T-helper 2 cell treated with Interferon-gamma antibody and Interleukin-4, amounts not matched to agents 5 μg/mL and 100 μg/mL, for 36 hours (primary cell): ENCODE measurements at places on chromosomes 13 and 19.

- DNase-seq = peak; percentile 15
Measured at GRCh38 chr13:46728777-46729176, 68.2 kb downstream of the ESD start.

DNA sequence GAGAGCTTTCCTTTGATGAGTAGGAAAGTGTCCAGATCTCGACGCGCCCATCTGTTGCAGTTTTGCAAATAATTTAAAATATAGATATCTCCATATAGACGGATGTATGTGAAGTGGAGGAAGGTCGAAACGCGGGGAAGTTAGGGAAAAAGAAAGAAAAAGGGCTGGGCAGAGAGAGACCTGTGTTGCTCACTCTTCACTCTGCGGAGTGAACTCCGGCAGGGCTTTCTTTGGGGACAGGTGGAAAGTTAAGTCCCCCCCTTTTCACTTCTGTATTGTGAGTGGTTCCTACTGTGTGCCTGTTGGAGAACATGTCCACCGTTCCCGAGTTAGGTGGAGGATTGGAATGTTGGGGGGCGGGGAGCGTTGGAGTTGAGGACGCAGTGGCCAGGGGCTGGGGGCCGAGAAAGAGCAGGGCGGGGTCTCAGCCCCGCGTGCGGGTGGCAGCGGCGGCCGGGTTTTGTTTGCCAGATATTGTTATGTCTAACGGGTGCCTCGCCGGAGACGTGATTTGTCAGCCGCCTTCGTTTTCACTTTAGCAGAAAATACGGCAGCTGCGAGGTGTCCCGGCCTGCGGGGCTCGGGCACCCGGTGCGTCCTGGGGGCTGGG lies 145.1 kb upstream of the ZNF536 start:
- DNase-seq = no peak

GRCh38 chr13:108734676-108735075 lies 105.3 kb downstream of the MYO16 start:
- no peak for DNase-seq

- DNase-seq = no peak
Measured at GRCh38 chr19:51887522-51888498, at the start of gene ZNF577. Gene ZNF577, minus strand, starts transcription at chr19:51887951. Its CDS starts 7,569 bp downstream, at chr19:51880382.

DNA sequence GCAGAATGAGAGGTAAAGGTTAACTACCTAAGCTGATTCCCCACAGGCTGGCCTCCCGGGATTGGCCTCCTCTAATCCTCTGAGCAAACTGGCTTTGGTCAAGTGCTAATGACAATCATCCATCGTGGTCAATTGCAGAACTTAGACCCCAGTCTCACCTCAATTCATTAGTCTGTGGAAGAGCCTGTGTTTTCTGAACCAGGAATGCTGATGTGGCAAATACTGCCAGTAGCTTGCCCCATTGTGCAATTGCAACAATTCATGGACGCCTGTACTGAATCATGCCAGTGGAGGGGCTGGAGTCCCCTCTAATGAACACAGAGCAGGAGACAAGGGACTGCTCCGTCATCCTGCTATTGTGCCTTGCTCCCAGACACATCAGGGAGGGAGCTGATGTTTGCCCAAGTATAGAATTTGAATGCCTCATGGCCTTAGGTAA lies 1256.5 kb downstream of the EFNB2 start:
- DNase-seq = no peak

- no peak for DNase-seq
Measured at GRCh38 chr19:18995804-18996241, 37.5 kb downstream of the SUGP2 start.

- no peak for DNase-seq
Measured at GRCh38 chr13:98961503-98962105, 16.3 kb downstream of the DOCK9 start.

DNA sequence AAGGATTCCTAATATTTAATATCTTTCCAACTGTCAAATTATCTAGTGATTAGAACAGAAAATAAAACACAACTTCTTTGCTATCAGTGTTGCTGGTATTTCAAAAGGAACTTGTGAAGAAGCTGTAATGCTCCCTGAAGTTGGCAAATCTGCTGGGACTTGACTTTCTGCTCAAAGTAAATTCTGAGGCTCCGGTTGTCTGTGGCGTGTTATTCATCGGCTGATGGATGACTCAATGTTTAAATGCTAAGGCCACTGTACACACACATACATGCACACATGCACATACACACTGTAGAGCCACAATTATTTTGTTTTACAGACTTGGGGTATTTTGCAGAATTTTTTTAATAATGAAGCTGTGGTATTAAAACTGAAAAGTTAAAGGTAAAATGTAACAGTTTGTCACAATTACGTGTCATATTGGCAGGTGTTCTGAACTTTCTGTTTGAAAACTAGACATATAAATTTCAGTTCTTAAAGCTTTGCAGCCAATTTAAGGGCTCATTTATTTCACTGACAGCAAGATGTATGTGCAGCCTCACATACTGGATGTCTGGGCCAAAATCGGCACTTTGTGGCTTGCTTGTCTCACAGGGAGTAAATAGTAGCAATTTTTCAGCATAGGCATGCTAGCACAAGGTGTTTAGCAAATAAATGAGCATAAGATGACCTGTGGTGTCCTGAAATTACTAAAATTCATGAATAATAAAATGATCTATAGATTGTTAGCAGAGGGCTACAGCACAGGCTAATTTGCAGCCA lies 1691.7 kb upstream of the PCDH20 start:
- no peak for DNase-seq

GRCh38 chr19:1970003-1970805 lies 29.2 kb downstream of the CSNK1G2 start:
- DNase-seq = no peak

GRCh38 chr19:13207237-13207845 lies 57.1 kb downstream of the IER2 start:
- DNase-seq = no peak

DNA sequence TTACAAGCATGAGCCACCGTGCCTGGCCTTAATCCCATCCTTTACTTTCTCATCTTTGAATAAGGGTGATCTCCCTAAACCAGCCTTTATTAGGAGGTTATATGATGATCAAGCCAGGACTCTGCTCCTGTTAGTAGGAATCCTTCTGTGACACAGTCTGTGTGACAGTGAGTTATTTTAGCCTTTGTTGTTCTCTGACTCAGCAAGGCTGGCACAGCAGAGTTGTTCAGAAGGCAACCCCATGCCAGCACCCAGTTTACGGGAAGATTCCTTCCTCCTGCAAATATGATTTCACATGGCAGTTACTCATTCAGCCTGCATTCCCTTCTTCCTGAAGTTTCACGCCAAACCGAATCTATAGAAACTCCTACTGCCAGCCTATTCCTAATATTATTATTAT lies 10.5 kb upstream of the MIER2 start:
- DNase-seq = no peak

DNA sequence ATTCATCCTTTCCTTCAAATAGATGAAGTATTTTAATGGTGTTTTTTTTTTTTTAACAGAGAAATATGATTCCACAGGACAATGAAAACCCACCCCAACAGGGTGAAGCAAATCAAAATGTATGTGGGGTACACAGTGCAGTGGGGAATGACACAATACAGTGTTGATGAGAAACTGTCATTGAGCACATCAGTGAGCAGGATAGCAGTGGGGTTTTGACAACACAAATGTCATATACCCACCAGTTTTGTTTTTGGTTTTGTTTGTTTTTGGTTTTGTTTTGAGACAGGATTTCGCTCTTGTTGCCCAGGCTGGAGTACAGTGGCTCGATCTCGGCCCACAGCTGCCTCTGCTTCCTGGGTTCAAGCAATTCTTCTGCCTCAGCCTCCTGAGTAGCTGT lies 29.2 kb downstream of the ZNF844 start:
- DNase-seq = no peak

- peak; percentile 82 for DNase-seq
Measured at GRCh38 chr19:19034204-19034624, 811 bp downstream of the ARMC6 start.

DNA sequence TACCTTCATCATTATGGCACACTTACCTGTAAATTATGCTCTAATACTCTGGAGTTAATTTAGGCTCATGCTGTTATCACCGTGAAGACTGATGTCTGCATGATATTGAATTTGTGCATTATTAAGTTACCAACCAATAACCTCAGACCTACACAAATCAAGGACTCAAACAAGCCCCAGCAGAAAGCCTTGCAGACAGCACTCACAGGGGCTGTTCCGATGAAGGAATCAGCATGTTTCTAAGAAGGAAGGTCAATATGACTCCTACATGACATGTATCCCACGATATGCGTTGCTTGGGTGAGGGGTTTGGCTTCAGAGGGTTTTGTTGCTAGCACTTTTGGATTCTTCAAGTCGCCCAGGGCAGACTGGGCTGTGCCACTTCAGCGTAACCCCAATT lies 1071.2 kb upstream of the SLC10A2 start:
- no peak for DNase-seq

DNA sequence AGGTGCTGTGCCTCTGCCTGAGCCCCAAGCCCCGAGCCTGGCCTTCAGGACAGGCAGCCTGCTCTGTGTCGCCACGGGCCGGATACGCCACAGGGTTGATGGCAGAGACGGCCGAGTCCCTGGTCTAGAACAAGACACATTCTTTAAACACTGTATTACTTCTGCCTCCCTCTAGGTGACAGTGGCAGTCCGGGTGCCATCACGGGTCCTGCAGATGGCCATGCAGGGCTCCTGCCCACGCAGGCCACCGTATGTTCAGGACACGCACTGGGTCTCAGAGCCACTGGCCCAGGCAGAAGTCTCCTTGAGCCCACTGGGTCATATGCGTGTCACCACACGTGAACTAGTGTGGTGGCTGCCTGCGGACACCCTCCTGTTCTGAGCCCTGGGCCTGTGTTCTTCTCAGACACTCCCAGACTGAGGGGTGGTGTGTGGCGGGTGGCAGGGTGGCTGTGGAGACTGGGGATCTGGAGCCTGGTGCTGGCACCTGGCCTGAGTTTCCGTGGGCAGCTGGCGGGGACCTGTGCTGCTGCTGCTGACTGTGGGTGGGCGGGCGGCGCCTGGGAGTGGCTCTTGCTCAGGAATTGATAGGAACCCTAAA lies 4.4 kb downstream of the PLEKHJ1 start:
- DNase-seq = no peak

- no peak for DNase-seq
Measured at GRCh38 chr19:50309396-50310125, 19.6 kb downstream of the KCNC3 start.
